ENCODE measurements at places on chromosomes 7 and 10.

GRCh38 chr7:46654546-46655443 lies 733.7 kb upstream of the IGFBP3 start:
- no peak for DNase-seq

DNA sequence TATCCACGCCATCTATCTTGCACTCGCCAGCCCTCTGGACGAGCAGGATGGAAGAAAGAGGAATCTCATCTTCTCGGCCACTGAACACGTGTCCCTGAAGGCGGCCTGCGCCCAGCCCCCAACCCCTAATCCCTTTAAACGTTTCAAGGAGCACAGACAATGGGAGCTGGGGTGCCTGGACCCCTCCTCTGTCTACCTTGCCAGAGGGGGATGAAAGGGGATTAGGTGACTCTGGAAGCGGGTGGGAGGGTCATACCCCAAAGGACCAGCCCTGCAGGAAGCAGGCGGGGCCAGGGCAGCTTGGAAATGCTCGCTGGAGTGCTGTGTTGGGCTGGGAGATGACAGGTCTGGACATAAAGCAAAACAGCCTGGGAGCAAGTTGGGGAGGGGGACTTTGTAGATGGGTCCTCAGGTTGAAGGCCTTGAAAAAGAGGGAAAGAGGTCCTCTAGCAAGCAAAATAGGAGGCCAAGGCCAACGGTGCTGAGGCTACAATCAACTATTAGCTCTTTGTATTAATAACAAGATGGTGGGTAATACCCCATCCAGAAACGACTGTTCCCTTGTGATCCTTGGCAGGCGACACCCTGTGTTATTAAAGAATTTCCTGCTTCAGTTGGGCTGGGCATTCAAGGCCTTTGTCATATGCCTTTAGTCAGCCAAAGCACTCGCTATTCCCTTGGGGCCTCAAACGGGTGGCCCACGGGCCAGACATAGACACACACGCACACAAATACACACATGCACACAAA lies 126.5 kb upstream of the UNC5B start:
- no peak for DNase-seq

DNA sequence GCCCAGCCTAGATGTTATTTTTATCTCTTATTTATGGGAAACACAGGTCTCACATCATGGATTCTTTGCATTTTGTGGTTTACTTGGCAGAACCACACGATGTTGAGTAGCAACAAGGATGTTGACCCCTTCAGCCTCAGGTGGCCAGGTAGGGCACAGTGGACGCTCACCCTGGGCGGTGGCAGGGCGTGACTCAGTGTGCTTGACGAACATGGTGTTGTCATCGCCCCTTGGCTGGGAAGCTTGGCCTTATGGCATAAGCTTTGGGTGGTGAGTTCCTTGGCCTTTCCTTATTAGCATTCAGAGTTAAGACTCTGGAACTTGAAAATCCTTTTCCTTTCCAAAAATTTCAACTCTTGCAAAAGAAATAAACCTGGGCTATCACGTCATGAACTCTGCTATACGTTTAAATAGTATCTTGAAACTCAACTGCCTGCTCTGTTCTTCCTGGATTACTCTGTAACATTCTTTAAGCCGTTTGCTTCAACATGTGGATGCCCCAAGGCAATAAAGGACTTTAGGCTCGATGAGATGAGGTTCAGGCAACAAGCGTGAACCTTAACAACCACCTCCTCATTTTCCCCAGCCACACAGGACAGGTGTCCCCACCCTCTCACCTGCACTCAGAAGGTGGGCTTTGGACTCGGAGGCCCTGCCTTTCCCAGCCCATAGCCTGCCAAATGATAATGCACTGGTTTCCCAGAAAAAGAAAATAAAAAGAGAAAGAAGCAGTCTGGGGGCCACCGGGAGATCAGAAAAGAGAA lies 22.5 kb upstream of the ECHDC3 start:
- DNase-seq = no peak

DNA sequence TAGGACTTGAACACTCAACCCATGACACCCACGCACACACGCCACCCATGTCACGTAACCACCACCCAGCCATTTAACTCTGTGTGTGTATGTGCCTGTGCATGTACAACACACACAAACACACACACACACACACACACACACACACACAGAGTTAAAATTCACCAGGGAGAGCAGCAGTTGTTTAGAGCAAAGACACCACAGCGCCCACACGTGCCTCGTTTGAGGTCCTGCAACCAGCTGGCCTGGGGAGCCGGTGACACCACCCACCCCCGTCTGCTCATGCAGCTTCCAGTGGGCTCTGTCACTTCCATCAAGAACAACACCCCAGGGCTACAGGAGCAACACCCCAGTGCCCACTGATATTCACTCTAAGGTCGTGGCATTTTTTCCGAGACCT lies 97.4 kb downstream of the ELFN1 start:
- DNase-seq = no peak

- DNase-seq = no peak
Measured at GRCh38 chr10:114095559-114096337, 52.1 kb downstream of the ADRB1 start.

- no peak for DNase-seq
Measured at GRCh38 chr10:44032216-44032615, 352.7 kb downstream of the CXCL12 start.

DNA sequence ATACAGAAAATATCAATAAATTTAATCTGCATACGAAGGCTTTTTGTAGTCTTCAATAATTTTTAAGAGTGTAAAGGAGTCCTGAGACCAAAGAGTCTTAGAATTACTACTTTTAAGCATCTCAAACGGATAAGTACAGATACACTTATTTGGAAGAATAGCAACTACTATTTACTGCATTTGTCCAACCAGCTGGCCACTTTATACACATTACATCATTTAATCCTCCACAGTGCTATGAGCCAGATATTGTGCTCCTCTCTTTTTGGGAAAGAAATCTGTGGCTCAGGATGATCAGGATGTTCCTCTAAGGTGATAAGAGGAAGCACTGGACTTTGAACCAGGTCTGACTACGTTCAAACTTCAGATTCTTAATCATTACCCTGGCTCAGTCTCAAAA lies 588.6 kb upstream of the LRRTM3 start:
- no peak for DNase-seq

DNA sequence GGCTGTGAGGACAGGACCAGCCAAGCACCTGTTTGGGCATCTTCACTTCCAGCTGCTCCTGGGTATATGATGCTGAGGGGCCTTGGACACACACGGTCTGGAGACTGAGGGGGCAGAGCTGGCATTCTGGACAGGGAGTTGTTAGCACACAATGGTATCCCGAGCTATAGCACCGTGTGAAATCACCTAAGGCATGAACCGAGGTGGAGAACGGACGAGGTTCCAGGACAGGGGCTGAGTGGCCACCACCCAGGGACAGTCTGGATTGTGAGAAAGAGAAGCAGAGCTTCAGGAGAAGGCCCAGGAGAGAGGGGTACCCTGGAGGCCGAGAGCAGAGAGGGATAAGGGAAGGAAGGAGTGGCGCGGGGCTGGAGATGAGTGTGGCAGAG lies 571.8 kb downstream of the TCERG1L start:
- no peak for DNase-seq

GRCh38 chr10:22714479-22715289 lies at the start of gene PIP4K2A:
PIP4K2A (minus strand) TSS chr10:22714578; CDS start chr10:22714326, 252 bp downstream.
- DNase-seq = peak; percentile 35

Data from activated naive CD4-positive, alpha-beta T cell (primary cell).